CD4-positive, alpha-beta T cell (primary cell): ENCODE measurements at places on chromosomes 4 and X. TPM values are rescaled to one million over a fixed set of nuclear protein-coding genes. Genes with fewer than 3 reads are reported as not detected.

DNA sequence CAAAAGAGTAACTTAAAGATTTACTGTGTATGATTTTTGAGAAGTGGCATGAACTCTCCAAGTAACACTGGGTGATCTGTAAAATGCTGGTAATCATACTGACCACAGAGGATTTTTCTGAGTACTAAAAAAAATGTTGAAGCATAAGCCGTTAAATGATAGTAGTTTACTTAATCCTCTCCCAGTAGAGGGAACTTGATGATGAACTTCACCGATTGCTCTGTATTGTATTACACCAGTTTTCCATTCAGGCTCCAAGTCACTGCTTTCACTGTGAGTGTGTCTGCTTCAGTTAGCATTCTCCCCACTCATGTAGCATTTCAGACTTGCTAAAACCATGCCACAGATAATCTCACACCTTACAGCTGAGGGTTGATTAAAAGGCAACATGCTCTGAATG lies 294.1 kb downstream of the GBA3 start:
- no peak overlapping the region for H3K4me3 ChIP-seq
- H3K4me1 ChIP-seq, result no peaks in the 10 kb centered on the region
- H3K27ac ChIP-seq, result no peak overlapping the region

DNA sequence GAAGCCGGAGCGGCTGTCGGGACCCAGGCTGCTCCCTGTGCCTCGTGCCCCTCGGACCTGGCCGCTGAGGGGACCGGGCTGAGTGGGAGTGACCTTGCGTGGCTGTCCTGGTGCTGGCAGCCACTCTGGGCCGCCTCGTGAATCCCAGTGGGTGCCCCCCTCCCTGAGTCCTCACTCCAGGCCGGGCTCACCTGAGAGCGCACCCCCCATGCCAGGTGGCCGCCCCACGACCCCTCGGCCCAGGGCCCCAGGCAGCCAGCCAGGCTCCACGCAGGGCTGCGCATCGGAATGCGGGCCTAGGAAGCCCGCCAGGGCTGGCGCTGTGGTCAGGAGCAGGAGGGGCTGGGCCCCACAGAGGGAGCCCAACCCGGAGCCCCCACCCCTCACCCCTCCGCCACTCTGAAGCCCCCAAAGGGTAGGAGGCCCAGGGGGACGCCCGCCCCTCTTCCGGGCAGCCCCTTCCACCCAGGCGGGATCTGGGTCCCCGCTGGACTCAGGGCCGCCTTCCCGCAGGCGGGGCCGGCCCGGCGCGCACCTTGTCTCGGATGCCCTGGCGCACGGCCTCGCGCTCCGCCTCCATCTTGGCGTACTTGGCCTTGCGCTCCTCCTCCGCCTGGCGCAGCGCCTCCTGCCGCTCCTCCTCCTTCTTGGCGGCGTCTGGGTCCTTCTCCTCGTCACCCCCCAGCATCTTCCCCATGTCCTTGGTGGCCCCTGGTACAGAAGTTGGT lies 33.9 kb downstream of the CPLX1 start:
- H3K4me1 ChIP-seq, result peaks cover 52% of the 10 kb centered on the region
- no peak for DNase-seq
- peaks cover 47% of the 10 kb centered on the region for H3K27me3 ChIP-seq
- no peaks in the 10 kb centered on the region for H3K36me3 ChIP-seq
- H3K4me3 ChIP-seq, result peak overlapping the region; percentile 46
- H3K27ac ChIP-seq, result no peak overlapping the region

- DNase-seq, result no peak
- H3K4me3 ChIP-seq, result no peak overlapping the region
- no peaks in the 10 kb centered on the region for H3K4me1 ChIP-seq
- peaks cover 3% of the 10 kb centered on the region for H3K27me3 ChIP-seq
- no peaks in the 10 kb centered on the region for H3K36me3 ChIP-seq
These were observed 15.8 kb upstream of the SYTL4 start for GRCh38 chrX:100747703-100748102.

- H3K4me1 ChIP-seq, result peaks cover 4% of the 10 kb centered on the region
- no peak for DNase-seq
- no peak overlapping the region for H3K27ac ChIP-seq
- peaks cover 7% of the 10 kb centered on the region for H3K27me3 ChIP-seq
These were observed 109.5 kb upstream of the NKX1-1 start for GRCh38 chr4:1515763-1516162.

NXF2 gene
- not detected for total RNA-seq
